ENCODE measurements at places on chromosomes 1 and 21. TPM values are rescaled to one million over a fixed set of nuclear protein-coding genes. Genes with fewer than 3 reads are reported as not detected.

The P3H1 gene
- total RNA-seq = 61.5 TPM

The RAB7B gene
- 0.13 TPM for total RNA-seq

DNA sequence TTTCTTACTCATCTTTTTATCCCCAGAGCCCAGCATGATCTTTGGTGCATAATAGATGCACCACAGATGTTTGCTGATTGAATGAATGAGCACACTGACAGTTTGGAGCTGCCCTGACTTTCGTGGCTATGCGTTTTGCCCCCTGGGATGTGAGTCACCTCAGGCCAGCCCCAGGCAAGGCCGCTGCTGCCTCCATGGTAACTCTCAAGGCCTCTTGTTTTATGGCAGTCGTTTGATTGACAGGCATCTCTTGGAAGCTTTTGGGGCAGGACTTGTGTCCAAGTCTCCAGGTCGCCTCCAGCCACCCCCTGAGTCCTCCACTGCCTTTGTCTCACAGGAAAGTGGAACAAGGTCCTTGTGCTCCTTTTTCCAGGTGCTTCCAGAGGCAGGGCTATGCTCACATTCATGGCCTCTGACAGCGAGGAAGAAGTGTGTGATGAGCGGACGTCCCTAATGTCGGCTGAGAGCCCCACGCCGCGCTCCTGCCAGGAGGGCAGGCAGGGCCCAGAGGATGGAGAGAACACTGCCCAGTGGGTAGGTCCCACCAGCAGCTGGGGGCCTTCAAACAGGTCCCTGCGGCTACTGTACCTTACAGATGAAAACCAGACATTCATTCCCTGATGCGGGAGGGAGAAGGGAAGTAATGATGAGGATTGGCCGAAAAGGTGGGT is 11.2 kb downstream of the PSEN2 start:
- no peak for DNase-seq

GRCh38 chr1:227390525-227390924 is 72.2 kb upstream of the CDC42BPA start:
- DNase-seq = no peak

DNA sequence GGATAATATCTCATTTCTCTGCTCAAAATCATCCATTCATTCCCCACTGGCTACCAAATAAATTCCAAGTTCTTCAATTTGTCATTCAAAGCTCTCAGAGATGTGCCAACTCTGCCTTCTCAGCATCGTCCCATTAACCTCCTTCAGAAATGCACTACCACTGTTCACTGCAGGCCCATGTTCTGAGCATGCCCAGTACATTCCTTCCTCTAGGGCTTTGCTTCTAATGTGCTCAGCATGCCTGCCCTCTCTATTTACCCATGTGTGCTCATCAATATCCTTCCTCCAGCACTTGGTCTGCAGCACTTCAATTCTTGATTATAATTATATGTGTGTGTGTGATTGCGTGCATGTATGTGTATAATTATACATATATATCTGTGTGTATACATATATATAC is 36.1 kb upstream of the RGS8 start:
- no peak for DNase-seq

GRCh38 chr1:21534674-21535378 is 25.6 kb downstream of the ALPL start:
- peak; percentile 41 for DNase-seq

GRCh38 chr1:95086949-95087533 is 14.3 kb upstream of the ALG14 start:
- peak; percentile 65 for DNase-seq

The GART gene
- 114 TPM for total RNA-seq

The C1orf210 gene
- 4.8 TPM for total RNA-seq
